Pancreas (tissue), 10 donors: ENCODE measurements at places on chromosomes 16 and 17. TPM values are rescaled to one million over a fixed set of nuclear protein-coding genes. Genes with fewer than 3 reads are reported as not detected.

TLCD3B gene
- 2.1 TPM for polyA plus RNA-seq

TMEM235 gene
- 0.05 TPM for polyA plus RNA-seq

UTS2R gene
- polyA plus RNA-seq, result not detected

RPGRIP1L gene
- 1.6 TPM for polyA plus RNA-seq

THRA gene
- polyA plus RNA-seq, result 35.7 TPM

SUPT6H gene
- 49.0 TPM for polyA plus RNA-seq

CARD14 gene
- 0.33 TPM for polyA plus RNA-seq

TNP2 gene
- polyA plus RNA-seq, result not detected

BCL7C gene
- 29.3 TPM for polyA plus RNA-seq

PSMB3 gene
- polyA plus RNA-seq, result 104 TPM

KRT12 gene
- polyA plus RNA-seq, result not detected

NHERF2 gene
- 60.7 TPM for polyA plus RNA-seq
